ENCODE measurements at places on chromosomes 1 and 21. TPM values are rescaled to one million over a fixed set of nuclear protein-coding genes. Genes with fewer than 3 reads are reported as not detected.

GRCh38 chr1:6982443-6982842, 197.2 kb downstream of the CAMTA1 start:
- no peaks in the 10 kb centered on the region for H3K4me1 ChIP-seq
- no peak for DNase-seq

DNA sequence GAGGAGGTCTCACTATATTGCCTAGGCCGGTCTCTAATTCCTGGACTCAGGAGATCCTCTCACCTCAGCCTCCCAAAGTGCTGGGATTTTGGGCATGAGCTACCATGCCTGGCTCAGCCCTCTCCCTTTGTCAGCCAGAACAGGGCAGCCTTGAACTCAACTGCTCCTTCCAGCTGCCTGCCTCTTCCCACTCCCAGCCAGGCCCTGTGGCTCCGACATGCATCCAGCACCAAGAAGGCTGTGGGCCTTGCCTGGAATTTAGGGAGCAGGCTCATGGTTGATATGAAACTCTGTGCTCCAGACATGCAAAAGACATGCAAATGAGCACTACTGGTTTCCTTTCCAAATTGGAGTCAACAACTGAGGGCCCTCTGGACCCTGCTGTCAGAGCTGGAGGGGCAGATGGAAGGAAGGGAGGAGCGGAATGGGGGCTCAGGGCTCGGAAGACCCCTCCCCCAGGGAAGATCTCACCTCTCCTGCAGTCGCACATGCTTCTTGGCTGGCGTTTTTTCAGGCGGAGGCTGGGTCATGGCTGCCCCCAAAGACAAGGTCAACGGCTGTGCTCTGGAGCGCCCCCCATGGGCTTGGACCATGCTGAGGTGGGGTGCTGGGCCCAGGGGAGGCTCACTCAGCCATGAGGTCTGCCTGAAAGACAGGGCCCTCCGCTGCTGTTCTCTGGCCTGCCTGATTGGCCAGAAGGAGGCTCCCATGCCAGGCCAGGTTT, 1.4 kb downstream of the PTPN7 start:
- DNase-seq: no peak
- H3K27ac ChIP-seq: no peak overlapping the region
- H3K4me3 ChIP-seq: no peak overlapping the region
- peaks cover 12% of the 10 kb centered on the region for H3K4me1 ChIP-seq
- no peaks in the 10 kb centered on the region for H3K36me3 ChIP-seq
- H3K27me3 ChIP-seq: peaks cover 8% of the 10 kb centered on the region

GRCh38 chr1:162687870-162688269, 55.6 kb downstream of the DDR2 start:
- no peaks in the 10 kb centered on the region for H3K36me3 ChIP-seq
- peaks cover 14% of the 10 kb centered on the region for H3K4me1 ChIP-seq
- H3K4me3 ChIP-seq: no peak overlapping the region
- H3K27ac ChIP-seq: no peak overlapping the region
- no peak for DNase-seq

- peaks cover 21% of the 10 kb centered on the region for H3K27me3 ChIP-seq
- no peak overlapping the region for H3K4me3 ChIP-seq
- no peak overlapping the region for H3K27ac ChIP-seq
- H3K36me3 ChIP-seq: no peaks in the 10 kb centered on the region
Measured at GRCh38 chr1:41618066-41618825, 133.8 kb upstream of the EDN2 start.

DNA sequence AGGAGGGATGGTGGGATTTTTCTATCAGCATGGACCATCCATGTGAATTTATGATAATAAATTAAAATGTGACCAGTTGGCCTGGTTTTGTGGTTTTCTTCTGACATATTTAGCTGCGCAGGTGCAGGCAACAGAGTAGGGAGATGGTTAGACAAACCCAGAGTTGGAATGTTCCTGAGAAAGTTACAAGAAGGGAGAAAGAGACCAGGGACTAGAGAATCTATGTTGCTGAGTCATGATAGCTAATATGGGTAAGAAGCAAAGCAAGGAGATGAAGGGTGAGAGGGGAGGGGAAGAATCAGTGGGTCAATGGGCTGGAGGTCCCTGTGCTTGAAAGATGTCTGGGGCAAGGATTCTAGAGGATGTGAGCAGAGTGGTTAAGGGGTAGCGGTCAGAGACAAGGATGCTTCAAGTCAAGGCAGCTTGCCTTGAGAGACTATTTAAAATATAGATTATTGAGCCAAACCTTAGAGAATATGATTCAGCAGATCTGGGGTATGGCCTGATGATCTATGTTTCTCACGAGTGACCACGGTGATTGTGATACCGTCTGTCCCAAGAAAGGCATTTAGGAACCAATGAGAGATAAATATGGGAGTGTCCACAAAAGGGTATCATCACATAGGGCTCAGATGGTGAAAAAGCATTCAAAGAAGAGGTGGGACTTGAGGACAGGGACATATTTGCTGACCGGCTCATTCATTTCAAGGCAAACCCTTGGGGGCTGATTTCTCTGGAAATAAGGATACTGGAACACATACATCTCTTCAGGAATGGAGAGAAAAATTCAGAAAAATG, 219.7 kb upstream of the PLD5 start:
- no peak overlapping the region for H3K4me3 ChIP-seq
- no peak overlapping the region for H3K27ac ChIP-seq
- DNase-seq: no peak
- no peaks in the 10 kb centered on the region for H3K4me1 ChIP-seq
- no peaks in the 10 kb centered on the region for H3K27me3 ChIP-seq
- H3K36me3 ChIP-seq: peaks cover 4% of the 10 kb centered on the region

DNA sequence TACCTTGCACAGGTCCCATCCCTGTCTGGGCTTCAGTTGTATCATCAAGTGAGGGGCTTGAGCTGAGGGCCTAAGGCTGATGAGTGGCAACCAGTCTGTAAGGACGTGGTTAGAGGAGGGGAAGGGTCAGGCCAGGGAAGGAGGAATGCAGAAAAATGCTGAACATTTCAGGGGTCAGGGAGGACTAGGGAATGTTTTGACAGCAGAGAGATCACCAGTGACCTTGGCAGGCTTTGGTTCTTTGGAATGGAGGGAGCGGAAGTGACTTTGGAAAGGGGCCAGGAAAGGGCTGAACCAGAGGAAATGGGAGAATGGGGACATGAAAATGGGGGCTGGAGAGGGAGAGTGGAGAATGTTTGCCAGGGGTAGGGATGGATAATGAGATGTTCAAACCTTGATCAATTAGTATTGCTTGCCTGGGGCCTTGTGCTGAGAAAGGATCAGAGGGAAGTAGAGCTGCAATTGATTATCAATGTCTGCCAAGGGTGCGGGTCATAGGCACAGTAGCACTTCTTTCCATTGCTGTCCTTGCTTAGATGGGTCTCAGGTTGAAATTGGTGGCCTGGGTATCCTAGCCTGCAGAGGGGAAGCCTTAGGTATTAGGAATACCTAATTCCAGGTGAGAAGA, 7.4 kb downstream of the LDLRAP1 start:
- H3K4me1 ChIP-seq: peaks cover 16% of the 10 kb centered on the region
- no peaks in the 10 kb centered on the region for H3K36me3 ChIP-seq
- H3K27ac ChIP-seq: no peak overlapping the region
- DNase-seq: no peak

- no peak overlapping the region for H3K27ac ChIP-seq
- DNase-seq: no peak
- no peak overlapping the region for H3K4me3 ChIP-seq
- H3K36me3 ChIP-seq: no peaks in the 10 kb centered on the region
- peaks cover 8% of the 10 kb centered on the region for H3K4me1 ChIP-seq
Measured at GRCh38 chr1:161100556-161100955, 2.4 kb downstream of the KLHDC9 start.

- no peak overlapping the region for H3K27ac ChIP-seq
- H3K4me1 ChIP-seq: no peaks in the 10 kb centered on the region
- no peak for DNase-seq
Measured at GRCh38 chr1:87136607-87137341, 191.9 kb upstream of the LMO4 start.

Gene ZFP69B
- total RNA-seq: 10.7 TPM

Gene ABCA4
- 0.61 TPM for total RNA-seq

Gene KISS1
- total RNA-seq: not detected

Gene C1orf226
- total RNA-seq: 12.3 TPM

Gene PLEKHA6
- 72.7 TPM for total RNA-seq

Gene CD52
- total RNA-seq: 2.8 TPM
